AG10803 (cell line): ENCODE measurements at places on chromosomes 12 and 14.

DNA sequence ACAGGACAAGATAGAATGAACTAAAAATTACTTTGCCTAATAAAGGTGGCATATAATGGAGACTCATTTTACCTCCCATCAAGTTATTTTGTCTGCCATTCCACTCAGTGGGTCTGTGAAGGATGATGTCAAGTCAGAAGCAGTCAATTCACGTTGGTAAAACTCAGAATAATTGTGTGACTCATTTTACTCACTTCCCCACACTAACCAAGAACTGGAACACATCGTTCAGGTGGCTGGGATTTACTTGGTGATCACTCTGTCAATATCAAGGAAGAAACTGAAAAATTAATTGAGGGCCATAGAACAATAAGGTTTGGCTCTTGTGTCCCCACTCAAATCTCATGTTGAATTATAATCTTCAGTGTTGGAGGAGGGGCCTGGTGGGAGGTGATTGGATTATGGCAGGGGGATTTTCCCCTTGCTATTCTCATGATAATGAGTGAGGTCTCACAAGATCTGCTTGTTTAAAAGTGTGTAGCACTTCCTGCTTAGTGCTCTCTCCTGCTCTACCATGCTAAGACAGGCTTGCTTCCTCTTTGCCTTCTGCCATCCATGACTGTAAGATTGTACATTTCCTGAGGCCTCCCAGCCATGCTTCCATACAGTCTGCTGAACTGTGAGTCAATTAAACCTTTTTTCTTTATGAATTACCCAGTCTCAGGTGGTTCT, 35.7 kb upstream of the GTF2A1 start:
- DNase-seq = no peak

DNA sequence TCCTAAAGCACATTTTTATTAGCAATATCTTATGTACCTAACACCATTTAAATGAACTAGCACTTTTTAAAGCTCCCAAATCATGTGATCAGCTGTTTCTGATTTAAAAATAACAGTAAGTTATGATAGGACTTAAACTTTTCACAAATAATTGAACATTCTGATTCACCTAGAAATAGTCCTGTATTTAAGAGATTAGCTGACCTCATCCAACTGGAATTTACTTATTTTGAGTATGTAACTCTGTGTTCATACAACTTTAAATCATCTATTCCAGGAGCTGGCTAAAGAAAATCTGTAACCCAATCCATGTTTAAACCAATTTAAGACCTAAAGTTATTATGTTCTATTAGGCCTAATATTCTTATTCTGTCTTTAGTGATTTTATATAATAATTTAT, 184.3 kb downstream of the CCDC91 start:
- peak; percentile 52 for DNase-seq

DNA sequence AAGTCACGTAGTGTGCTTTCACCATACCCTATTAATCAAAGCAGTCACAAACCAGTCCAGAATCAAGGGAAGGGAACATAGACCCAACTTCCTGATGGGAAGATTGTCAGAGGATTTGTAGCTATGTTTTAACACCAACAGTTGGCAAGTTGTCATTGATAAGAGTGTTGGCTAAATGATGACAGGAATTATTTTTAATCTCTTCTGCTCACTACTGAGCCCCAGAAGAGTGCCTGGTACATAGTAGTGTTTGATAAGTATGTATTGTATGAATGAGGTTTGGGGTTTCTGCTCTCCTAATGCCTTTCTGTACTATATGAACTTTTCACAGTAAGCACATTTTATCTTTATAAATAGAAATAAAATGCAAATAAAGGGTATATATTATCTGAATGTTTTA, 14.7 kb downstream of the HCFC2 start:
- no peak for DNase-seq

DNA sequence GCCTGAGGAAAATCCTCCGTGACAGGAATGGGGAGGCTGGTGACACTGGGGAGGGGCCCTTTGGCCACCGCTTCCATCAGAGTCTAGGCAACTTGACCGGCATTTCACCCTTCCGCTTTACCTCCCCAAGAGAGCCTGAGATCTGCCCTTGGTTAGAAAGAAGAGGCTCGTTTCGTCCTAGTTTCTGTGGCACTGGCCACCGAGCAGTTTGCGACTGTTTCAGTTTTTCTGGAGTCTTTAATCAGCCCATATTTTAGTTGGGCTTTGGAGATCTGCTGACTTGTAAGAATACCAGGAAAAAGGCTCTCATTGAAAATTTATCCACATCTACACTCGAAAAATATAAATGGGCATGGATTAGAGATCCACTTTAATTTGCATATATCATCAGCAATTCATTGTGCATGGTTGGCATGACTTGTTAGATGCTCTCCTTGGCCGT, 414 bp upstream of the ANKS1B start:
- DNase-seq = no peak

DNA sequence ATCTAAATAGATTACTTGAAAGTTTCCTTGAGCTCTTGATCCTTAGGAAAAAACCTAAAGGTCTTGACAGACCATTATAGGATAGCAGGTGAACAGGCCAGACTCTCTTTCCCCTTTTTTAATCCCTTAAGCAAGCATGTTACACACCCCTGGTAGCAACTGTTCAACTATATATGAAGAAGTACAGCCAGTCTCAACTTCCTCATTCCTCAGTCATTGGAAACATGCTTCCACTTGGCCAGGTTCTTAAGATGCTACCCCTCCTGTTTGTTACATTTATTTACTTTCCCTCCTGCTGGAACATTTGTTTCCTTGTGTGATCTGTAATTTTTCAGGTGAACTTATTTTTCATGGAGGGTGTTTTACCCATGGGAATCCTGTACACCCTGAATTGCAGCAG, 124.1 kb downstream of the ARMH4 start:
- DNase-seq = no peak

DNA sequence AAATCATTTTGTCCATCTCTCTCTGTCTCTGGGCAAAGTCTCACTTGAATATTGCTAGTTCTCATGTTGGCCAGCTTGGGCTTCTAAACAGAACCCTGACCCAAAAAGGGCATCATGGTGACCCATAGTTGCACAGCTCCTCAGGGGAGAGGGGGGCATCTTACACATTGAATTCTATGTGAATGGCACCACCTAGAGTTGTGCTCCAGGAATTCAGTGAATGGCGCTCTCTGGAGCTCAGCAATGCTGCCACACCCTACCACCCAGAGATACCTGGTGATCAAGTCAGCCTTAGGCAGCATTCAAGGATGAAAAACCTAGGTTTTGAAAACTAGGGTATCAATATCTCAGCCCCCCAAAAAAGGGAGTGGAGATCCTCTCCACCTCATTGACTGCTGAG, 50.6 kb downstream of the SMUG1 start:
- DNase-seq = no peak
